ENCODE measurements at places on chromosomes 6 and 20. TPM values are rescaled to one million over a fixed set of nuclear protein-coding genes. Genes with fewer than 3 reads are reported as not detected.

The PXDC1 gene
- total RNA-seq, result 1.7 TPM

DNA sequence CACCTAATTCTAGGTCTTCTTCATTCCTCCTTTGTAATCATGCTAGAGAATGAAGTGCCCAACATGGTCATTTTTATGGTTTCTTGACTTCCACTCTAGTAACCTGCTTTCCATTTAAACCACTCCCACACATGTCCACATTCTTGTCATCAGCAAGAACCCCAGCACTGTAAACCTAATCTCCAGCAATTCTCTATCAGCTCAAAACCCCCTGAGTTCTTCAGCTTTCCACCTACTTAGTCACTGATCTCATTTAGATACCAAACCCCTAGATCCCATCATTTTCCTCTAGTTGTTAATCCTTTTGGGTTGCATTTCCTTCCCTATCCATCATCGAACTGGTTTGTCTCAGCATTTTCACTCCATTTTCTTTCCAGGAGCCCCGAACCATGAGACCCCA is 49.7 kb downstream of the GOPC start:
- DNase-seq, result no peak

DNA sequence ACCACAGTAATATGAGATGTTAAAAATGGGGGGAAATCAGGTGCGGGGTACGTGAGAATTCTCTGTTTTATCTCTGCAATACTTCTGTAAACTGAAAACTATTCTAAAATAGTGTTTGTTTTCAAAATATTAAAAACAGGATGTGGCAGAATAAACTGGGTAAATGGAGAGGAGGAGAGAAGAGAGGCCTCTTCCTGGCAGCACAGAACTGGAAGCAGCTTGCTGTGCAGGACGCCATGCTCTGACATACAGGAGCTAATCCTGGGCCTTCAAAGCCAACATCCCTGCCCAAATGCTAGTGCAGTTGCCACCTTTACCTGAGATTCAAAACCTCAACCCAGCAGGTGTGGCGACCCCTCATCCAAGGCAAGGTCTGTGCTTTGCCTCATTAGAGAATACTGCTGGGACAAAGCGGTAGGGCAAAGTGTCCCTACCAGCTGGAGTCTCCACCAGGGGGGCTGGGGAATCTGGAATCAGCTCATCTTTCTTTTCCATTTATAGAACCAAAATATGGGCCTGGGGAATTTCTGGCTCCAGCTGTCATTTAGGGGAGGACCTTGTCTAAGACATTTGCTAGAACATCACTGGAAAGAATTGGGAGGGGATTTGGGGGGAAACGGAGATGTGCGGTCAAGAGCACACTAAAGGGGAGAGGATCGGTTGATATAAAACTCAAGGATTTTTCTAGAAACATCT is 67.3 kb downstream of the SCML4 start:
- DNase-seq, result no peak

DNA sequence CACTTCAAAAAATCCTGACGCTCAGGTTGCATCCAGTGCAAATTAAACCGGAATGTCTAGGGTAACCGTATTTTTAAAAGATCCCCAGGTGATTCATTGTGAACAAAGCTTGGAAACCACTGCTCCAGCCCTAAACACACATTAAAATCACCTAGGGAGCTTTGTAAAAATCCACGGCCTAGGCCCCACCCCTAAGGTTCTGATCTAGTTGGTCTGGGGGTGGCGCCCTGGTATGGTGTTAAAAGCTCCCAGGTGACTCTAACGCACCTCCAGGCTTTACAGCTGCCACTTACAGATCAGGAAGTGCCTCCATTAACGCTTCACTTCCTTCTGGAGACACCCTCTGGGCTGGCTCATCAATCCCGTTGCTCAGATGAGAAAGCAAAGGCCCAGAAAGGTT is 92.2 kb downstream of the GRM4 start:
- no peak for DNase-seq

GRCh38 chr6:12916006-12916405 is 199.4 kb downstream of the PHACTR1 start:
- DNase-seq, result no peak

GRCh38 chr6:111562246-111562645 is 43.4 kb downstream of the TRAF3IP2 start:
- no peak for DNase-seq

The LYRM4 gene
- total RNA-seq, result 61.3 TPM

DNA sequence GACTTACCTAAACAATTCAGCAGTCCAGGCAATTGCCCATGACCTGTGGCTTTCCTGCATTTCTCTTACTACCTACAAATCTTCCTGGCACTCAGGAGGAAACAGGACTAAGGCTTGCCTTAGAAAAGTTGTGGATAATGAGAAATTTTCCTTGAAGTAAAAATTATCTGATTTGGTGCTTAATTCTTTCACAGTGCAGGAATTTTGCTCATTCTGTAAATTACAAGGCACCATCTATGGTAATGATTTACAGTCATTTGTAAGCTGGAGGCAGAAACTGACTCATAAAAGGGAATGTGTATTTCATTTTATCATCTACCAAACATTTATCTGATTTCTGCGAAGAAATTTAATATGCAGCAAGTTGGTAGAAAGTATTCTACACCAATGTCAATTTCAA is 211.5 kb upstream of the FKBP1C start:
- DNase-seq, result no peak

The FOXQ1 gene
- not detected for total RNA-seq

The KCNK16 gene
- total RNA-seq, result not detected

The BCAS4 gene
- 21.4 TPM for total RNA-seq

DNA sequence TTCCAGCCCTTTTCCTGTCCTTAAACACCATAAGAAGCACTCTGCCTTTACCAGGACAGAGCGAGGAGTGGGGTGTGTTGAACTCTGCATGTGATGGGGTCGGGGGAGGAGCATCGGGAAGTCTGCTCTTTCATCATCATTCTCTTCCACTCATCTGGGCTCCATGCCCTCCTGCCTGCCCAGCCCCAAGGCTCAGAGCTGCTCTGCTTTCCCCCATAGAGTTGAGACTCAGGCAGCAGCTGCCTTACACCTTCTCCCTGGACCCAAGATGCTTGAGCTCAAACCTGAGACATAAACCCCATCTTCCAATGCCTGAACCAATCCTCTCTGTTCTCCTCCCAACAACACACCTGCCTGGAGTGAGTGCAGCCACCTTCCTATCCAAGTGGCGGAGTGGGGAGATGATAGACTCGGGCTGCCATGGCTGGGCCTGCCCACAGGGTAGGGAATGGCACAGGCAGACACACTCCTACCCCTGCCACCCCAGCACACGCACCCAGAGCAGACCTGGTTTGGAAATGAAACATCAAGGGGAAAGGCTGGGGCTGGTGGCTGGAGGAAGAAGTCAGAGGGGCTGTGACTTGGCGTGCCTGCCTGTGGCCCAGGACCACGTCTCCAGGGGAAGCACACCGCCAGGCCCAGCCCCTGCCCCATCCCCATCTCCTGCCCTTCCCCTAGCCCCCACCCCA is 28.4 kb downstream of the TFEB start:
- no peak for DNase-seq

DNA sequence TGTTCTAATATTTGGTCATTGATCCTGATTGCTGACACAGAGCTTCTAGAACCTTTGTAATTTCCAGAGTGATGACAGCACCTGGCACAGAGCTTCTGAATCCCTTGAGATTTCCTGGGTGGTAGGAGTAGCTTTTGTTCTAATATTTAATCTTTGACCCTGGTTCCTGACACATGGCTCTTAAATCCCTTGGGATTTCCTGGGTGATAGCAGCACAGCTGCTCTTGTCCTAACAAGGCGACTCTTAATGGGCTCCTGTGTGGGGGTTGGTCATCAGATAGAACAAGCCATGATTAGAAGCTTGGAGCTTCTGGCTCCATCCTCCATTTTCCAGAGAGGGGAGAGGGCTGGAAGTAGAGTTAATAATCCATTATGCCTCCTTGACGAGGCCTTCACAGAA is 18.4 kb downstream of the GMPR start:
- DNase-seq, result no peak

The PARD6B gene
- 34.1 TPM for total RNA-seq

The ANKRD66 gene
- total RNA-seq, result not detected

GRCh38 chr20:9339708-9340107 is 174.7 kb upstream of the LAMP5 start:
- no peak for DNase-seq

DNA sequence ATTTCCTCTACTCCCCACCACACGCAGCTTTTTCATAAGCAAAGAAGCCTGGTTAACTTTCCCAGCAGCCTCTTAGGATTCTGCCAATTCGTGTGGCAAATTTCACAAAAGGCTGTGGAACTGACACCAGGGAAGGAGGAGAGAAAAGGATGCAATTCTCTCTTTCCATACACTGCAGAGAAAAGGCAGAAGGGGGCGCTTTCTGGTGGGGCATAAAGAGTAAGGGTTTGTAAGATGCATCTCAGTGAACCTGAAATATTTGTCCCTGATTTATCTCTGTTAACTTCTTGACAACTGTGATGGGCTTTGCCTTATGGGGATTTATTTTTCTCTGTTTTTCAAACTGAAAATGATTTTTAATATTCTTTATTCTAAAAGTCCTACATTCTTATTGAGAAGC is 45.5 kb upstream of the GLP1R start:
- DNase-seq, result no peak

GRCh38 chr6:14974792-14975470 is 270.9 kb upstream of the JARID2 start:
- DNase-seq, result no peak

DNA sequence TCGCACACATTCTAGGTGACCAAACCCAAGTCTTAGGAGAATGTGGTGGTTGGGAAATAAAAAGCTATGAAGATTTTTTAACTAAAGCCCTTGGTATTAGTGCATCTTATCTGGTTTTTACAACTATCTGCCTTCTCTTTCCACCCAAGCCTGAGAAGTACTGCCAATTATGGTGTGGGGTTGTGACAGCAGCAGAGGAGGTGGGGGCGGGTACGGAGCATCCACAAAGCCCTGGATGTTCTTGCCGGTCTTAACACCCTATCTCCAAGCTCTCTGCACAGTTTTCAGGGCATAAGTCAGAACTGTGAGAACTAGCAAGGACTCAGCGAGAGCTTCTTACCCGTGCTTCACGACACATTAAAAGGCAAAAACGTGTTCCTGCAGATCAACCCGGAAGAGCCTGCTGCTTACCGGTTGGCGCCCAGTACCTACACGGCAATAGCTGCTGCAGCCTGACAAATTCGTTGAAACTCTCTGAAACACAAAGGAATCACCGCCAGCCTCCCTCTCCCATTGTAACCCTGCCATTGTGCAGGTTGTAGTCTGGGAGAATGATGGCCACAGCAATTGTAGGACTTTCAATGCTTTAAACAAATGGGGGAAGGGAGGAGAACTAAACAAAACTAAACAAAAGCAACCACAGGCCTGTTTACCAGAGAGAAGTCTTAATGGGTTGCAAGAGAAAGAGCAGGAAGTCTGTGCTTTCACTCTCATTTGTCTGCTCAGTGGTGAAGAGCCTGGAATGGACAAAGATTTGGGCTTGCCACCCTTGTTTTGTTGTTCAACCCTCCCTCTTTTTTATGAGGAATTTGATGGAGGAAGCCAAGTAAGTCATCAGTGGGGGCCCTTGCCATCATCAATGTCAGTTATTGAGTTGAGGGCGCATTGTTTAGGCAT is 461.0 kb upstream of the JARID2 start:
- DNase-seq, result peak; percentile 66

The GRM1 gene
- 1.3 TPM for total RNA-seq

The TAB2 gene
- 57.4 TPM for total RNA-seq

GRCh38 chr6:19067165-19067564 is 680.0 kb downstream of the RNF144B start:
- no peak for DNase-seq

The CDYL gene
- 119 TPM for total RNA-seq

- no peak for DNase-seq
These were observed 36.7 kb downstream of the KIF6 start for GRCh38 chr6:39688494-39688893.

The CLPSL2 gene
- total RNA-seq, result 1.4 TPM

The PGC gene
- total RNA-seq, result not detected

The MAP3K5 gene
- total RNA-seq, result 2.4 TPM

GRCh38 chr6:761997-762396 is 69.1 kb upstream of the EXOC2 start:
- no peak for DNase-seq

DNA sequence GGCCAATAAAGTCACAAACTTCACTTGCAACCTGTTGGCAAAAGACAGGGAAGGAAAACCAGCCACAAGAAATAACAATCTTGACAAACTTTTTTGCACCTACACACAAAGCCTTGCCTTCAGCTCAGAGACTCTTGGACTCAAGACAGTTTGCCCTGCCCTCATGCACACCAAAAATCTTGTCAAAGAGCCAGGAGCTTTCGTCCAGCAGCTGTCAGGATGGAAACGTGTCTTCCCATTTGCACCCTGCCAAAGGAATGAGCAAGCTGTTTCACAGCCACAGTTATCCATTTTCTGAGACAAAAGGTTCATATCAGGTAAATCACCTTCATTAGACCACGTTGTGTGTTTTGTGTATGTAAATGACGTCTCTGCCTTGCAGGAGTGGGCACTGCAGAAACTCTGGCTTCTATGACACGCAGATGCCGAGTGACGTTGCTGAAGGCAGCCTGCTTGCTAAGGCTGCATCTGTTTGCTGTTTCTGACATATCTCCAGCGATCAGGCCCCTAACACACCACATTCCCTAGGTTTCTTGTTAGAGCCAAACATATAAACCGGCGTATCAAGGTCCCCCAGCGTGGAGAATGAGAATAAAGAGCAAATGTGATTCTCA is 193.4 kb downstream of the SYNDIG1 start:
- no peak for DNase-seq

DNA sequence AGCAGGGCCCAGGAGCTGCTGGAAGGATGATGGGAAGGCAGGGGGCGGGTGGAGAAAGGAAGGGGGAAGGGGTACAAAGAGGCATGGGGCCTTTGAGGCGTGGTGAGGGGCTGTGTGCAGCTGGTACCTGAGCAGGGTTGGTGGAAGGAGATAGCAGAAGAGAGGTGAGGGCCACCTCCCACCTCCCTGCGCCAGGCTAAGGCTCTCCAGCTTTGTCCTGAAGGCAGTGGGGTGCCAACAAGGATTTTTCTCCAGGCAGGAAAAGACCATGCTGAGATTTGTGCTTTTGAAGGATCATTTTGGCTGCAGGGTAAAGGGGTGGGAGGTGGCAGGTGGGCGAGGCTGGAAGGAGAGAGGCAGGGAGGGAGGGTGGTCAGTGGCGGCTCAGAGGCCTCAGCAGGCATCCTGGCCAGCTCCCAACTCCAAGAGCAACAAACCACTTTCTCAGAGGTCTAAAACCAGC is 40.8 kb downstream of the NOL4L start:
- no peak for DNase-seq

DNA sequence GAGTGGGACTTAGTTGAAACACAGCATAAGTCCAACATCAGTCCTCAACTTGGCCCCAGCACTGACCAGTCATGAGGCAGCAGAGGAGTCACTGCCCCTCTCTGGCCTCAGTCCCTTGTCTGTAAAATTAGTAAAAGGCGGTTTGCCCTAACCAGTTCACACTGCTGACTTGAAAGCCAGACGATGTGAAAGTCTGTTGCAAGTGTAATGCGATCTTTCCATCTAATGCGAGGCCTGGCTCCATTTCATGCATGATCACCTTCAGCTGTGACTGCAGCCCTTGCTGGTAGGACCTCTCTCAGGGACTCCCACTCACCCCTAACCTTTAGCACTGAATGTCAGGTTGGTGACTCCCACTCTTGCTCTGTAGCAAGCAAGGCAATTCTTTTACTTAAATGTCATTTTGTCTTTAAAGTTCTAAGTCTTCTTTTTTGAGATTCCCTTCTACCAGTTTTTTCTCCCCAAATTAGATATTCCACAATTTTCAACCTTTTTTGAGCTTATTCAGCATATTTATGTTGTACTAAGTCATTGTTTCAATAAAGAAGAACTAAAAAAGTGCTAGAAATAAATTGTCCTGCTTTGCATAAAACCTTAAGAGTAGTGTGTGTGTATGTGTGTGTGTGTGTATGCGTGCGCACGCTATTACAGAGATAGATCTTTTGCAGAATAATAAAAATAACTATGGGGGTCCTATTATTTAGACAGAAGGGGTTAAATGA is 245.5 kb downstream of the PACRG start:
- DNase-seq, result no peak

Data from H1 (cell line).